ENCODE measurements at places on chromosomes 7 and 10.

DNA sequence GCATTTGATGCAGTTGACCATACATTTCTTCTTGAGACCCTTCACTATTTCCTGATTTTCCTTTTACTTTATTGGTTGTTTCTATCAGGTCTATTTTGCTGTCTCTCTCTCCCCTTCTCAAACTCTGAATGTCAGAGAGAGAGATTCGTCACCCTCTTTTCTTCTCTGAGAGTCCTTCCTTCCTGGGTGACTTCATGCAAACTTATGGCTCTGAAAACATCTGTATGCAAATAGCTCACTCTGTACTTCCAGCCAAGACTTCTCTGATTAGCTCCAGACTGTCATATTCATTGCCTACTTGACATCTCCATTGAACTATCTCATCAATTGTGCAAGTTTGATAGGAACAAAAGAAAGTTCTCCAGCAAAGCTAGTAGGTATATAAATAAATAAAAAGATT is 191.7 kb upstream of the KLF6 start:
- peak; percentile 66 for DNase-seq

GRCh38 chr7:47419471-47419870 is 162.4 kb downstream of the TNS3 start:
- DNase-seq = no peak

DNA sequence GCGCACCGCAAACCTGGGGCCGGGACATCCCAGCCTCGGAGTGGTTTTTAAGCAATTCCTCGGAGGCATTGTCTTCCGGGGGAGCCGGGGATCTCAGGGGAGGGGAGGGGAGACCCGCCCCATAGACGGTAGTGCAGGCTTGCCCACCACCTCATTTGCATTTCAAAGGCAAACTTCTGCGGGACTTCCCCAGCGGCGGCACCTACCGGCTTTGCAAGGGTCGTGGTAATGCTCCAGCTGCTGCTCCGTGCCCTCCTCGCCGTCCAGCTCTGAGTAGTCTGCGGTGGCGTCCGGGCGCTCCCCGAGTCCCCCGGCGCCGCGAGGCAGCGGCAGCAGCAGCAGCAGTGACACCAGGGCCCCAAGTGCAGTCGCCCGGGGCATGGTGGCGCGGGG is 425 bp downstream of the TLL2 start:
- DNase-seq = peak; percentile 21

DNA sequence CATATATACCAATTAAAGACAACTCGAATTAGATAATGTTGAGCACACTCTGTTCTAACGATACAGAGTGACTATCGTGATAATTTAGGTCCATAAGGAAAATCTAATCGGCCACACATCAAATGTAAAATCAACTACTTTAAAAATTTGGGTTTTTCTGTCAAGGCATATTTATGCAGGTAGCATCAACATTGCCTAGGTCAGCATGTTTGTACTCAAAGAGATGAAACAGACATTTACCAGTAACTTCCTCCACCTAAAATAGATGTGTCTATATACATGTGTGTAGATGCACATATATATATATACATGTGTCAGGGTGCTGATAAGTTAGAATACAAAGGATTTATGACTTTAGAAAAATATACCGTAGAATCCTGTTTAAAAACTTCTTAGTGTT is 22.0 kb downstream of the PSMC2 start:
- no peak for DNase-seq

GRCh38 chr10:103019425-103019824 is 101.3 kb downstream of the CNNM2 start:
- DNase-seq = no peak
